Naive thymus-derived CD4-positive, alpha-beta T cell (primary cell): ENCODE measurements at places on chromosomes 6 and 20.
A peak's percentile ranks its signal among the peaks of the same experiment; 100 is the strongest.

- DNase-seq = no peak
These were observed 57.0 kb downstream of the FRK start for GRCh38 chr6:116003668-116004067.

DNA sequence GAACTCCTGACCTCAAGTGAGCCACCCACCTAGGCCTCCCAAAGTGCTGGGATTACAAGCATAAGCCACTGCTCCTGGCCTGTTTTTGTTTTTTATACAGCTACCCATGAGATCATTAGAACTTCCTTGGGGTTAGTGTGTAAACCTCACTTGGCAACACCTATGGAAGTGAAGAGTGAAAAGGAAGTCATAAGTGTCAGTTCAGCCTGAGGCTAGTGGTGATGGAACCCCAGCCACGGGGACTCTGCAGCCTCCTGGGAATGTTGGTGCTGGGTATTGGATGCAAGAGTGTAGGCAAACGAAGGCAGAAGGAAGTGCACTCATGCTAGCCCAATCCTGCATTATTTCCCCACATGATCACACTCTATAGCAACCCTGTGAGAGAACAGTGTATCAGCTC lies 33.6 kb upstream of the FUCA2 start:
- no peak for DNase-seq

DNA sequence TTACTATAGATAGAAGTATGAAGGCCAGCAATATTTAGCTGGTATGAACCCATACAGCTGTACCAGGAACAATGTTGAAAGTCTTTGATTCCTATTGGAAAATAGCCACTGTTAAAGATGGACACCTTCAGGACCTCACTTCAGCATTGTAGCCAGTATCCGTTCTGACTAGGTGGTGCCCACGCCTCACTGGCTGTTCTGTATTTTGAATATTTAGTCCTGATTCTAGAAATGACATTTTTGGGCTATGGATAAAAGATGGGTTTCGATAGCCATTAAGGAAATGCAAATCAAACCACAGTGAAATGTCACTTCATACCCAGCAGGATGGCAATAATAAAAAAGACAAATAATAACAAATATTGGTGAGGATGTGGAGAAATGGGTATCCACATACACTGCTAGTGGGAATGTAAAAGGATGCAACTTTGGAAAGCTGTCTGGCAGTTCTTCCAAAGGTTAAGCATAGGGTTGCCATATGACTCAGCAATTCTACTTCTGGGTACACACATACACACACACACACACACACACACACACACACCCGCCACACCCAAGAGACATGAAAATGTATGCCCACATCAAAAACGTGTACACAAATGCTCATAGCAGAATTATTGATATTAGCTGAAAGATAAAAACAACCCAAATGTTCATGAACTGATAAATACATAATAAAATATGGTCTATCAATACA lies 56.8 kb downstream of the UTRN start:
- DNase-seq = no peak

- DNase-seq = peak; percentile 38
These were observed 1.7 kb downstream of the KCNK15 start for GRCh38 chr20:44747166-44748004.

- peak; percentile 67 for DNase-seq
These were observed 36.8 kb downstream of the YTHDF1 start for GRCh38 chr20:63178889-63179686.

DNA sequence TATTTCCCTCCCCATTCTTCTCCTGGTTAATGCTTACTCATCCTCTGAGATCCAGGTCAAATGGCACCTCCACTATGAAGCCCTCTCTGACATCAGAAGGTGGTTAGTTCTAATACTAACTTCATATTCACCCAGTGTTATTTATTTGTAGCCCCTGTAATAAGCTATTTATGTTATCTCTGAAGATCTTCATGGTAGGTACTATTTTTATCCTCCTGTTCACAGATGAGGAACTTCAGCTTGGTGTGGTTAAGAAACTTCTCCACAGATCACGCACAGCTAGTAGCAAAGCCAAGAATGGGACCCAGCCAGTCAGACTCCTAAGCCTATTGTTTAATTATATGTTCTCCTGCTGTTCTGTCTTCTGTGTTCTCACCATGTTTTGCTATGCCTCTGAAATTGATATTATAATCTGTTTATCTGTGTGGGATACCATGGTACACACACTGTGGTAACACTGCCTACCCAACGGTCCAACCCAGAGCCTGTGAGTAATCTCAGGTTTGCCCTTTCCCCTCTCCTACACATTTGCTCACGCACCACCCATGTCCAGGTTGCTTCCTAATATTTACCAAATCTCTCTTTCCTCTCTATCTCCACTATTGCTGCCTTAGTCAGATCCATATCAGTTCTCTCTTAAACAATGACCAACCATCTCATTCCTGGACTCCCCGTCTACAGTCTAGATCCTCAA lies 98.4 kb downstream of the IPCEF1 start:
- no peak for DNase-seq

DNA sequence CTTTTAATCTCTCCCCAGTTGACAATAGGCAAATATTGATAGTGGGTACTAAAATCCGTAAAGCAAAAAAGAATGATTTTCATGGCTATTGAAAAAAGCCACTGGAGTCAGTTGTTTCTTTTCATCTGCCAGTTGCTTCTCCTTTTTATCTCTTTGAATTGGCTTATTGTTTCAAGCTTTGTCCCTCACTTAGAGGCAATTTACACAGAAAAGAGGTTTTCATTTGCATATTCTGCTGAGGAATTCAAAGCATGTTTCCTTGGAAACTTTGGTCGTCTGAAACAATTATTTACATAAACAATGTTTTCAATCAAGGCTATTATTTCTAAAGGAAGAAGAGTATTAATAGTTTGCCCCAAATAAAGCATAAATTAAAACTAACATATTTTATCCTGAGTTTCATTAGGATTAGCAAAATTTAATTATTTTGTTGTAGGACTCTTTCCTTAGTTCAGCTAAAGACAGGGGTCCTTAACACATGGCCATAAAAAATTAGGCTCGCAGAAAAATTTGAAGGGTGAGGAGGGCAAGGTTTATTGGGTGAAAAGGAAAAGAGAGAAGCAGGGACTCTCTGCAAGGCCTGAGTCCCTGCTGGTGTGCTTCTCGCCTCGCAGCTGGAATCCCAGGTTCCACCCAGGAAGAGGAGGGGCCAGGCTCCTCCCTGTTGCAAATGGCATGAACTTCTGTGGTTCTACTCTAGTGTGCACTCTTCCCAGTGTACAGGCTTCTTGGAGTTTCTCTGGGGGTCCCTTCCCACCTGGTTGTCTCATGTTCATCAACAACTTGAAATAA lies 138.8 kb upstream of the LAMA2 start:
- no peak for DNase-seq

GRCh38 chr20:61963149-61963548 lies 102.5 kb downstream of the TAF4 start:
- DNase-seq = no peak

DNA sequence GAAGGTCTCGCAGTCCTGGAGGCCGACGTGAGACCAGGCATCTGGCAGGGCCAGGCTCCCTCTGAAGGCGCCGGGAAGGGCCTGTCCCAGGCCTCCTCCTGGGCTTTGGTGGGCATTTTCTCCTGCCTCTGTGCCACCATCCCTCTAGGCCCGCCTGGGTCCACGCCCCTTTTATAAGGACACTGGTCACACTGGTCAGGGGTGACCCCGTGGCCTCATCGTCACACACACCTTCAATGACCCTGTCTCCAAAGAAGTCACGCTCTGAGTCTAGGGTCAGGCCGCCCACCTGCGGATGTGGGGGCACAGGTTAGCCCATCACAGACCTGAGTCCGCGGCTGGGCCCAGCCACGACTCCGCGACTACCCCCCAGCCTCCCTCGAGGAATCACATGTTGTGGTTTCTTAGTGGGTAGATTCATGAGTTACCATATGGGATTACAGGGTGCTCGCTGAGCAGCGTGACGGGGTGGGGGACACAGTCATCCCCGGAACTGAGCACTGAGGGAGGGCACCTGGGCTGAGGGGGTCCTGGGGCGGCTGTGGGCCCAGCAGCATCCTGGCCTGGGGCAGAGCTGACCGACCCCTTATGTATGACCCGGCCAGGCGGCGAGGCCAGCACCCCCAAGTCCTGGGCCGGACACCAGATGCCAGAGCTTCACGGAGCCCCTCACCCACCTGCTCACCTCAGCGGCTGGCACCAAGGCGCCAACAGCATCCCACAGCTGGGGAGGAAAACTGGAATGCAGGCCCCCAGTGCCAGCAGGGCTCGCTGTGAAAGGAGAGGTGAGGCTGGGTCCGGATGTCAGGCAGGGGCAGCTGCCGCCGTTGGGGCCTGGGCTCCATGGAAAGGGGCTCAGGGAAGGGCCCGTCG lies 115.9 kb downstream of the DLL1 start:
- no peak for DNase-seq

DNA sequence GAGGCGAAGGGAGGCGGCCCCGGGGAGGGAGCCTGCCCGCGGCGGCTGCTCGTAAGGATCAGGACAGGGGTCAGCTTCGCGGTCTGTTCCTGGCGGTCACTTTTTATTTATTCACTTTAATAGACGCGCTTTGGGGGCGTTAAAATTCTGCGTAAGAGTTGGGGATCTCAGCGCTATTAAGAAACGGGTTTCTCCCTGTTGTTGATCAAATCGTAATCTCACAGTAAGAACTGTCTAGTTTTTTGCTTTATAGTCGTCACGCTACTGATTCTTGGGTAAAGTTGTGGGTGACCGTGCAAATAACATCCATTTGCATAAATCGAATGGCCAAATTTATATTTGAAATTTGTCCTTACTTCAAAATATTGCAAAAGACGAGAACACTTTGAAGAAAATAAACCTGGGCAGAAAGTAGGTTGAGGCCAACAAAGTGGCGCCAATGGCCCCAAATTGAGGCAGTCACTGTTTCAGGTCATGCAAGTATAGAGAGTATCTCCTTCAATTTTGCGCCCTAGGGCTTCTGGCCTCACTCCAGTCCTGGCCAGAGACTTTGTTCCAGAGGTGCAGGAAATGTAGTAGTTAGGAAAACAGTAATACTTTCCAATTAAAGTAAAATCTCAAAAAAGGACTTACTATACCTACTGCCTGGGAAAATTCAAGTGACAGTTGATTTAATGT lies 963 bp upstream of the RMND1 start:
- DNase-seq = peak; percentile 5

DNA sequence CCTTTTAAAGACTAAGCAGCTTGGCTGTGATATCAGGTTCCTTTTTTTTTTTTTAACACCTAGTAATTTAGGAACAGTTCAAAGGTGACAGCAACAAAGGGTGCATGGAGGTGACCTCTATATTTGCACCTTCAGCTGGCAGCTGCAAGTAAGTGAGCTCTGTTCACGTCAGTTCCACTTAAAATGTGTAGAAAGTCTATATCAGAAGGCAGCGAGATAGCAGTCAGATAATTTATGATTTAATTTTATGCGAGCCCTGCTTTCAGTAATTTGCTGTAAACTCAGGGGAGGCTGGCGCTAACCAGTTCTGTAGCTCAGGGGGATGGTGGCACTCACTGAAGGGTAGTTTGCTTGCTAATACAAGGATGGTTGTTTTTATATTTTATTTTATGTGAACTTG lies 602.8 kb upstream of the MMS22L start:
- DNase-seq = no peak

GRCh38 chr6:166179704-166180103 lies 12.1 kb upstream of the TBXT start:
- no peak for DNase-seq

GRCh38 chr6:29892696-29893095 lies 49.6 kb upstream of the HLA-A start:
- no peak for DNase-seq

DNA sequence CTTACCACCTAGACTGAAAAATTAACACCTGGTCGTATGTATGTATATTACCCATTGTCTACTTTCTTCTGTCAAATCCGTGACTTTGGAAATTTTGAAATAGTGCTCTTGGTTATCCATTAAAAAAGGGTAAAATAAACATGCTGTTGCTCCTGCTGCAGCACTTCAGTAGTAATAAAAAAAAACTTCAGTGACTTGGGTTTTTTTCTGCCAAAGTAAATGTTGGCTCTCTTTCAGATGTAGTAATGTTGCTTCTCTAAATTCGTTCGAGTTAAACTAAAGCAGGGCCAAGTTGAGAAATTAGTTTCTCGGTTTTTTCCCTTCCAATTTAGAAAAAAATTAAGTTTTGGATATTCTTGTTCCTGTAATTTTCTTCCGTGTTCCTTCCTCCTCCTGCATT lies 34.2 kb downstream of the JARID2 start:
- no peak for DNase-seq

GRCh38 chr20:50325651-50326050 lies 135.0 kb downstream of the CEBPB start:
- DNase-seq = no peak

DNA sequence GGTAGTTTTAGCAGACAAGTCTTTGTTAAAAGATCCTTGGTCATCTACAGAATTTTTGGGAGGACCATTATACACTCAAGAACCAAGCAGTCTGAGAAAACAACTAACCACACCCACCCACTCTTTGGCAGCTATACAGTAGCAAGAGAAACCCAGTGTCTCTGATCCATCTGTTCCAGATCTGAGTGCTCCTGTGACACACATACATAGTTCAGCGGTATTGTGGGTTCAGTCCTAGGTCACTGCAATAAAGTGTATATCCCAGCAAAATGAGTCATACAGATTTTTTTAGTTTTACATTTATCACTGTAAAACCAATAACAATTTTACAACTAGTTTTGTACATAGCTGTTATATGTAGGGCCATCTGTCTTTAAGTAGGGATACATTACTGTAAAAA lies 47.4 kb upstream of the PAK5 start:
- no peak for DNase-seq

GRCh38 chr20:40771308-40771610 lies 82.2 kb upstream of the MAFB start:
- no peak for DNase-seq

- DNase-seq = peak; percentile 30
These were observed 29.2 kb downstream of the C6orf58 start for GRCh38 chr6:127606131-127606562.

DNA sequence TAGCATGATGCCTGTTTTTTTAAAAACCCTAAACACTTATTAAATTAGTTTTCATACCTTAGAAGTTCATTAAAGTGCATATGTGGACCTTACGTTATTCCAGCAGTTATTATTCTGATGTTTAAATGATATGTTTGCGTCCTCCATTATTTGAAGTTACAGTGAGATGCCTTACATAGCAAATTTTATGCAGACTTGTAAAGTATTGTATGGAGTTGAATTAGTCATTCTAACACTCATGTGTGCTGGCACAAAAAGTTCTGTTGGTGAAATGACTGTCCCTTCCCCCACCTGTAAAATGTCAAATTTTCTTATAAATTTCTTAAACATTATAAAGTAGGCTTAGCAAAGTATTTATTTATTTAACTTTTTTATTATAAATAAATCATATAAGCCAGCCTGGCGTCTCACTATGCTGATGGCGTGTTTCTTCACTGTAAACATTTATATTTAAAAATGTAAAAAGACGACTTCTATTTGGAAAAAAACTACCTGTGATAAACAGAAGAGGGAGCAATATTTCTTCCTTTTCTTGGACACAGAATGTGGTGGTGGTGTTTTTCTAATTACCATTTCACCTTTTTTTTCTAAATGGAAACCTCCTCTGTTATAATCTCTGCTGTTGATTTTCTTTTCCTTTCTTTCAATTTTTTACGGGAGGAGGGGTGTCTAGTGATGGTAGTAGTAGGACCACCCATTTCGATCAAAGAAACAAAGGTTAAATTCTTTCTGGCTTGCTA lies 155.4 kb downstream of the RFPL4B start:
- no peak for DNase-seq
